ENCODE measurements at places on chromosomes 16 and 17.

DNA sequence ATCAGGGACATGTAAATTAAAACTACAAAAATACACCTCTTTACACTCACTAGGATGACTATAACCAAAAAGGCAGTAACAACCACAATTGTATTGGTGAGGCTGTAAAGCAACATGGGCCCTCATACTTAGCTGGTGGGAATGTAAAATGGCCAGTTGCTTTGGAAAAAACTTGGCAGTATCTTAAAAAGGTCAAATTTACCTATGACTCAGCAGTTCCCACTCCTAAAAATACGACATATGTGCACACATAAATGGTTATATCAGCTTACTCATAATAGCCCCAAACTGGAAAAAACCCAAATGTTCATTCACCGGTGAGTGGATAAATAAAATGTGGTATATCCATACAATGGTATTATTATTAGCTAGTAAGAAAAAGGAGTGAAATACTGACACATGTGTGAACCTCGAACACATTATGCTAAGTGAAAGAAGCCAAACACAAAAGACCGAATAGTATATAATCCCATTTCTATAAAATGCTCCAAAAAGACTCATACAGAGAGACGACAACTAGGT is 391.4 kb downstream of the NPIPA8 start:
- no peak for DNase-seq

DNA sequence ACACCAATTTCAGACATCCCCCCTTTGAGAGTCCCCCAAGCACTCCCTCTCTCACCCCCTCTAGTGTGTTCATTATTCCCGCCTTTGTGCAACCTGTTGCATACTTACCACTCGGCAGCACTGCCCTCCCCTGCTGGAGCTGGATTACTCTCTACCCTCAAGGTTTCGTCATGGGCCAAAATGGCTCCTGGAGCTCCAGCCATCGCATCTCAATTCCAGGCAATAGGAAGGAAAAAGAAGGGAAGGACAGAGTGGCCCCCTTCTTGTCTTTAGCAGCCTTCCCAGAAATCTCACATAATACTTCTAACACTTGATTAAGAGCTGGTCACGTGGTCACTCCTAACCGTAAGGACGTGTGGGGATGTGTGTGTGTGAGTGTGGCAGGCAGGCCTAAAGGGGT is 20.2 kb downstream of the TMEM186 start:
- DNase-seq = no peak

- no peak for DNase-seq
These were observed 54.6 kb downstream of the ABCC12 start for GRCh38 chr16:48101069-48101674.

DNA sequence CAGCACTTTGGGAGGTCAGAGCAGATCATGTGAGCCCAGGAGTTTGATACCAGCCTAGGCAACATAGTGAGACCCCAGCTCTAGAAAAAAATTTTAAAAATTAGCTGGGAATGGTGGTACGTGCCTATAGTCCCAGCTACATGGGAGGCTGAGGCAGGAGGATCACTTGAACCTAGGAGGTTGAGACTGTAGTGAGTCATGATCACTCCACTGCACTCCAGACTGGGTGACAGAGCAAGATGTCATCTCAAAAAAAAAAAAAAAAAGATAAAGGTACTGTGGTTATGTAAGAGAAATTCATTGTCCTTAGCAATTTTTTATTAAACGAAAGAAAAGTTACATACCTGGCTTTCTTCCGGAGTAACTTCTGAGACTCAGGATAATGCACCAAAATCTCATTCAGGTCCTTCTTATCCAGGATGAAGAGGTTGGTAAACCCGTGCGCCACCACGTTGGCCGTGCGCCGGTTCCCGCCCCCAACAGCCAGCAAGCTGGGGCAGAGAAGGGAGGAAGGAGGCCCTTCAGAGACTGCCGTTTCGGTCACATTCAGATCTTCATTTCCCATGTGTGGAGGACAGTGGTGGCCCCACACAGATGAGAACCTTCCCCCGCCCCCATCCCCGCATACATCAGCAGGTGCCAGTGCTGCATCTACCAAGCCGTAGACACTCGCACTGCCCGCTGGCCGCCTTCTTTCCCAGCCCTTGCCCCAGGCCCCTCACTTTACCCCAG is 73.7 kb downstream of the CNGB1 start:
- DNase-seq = no peak

DNA sequence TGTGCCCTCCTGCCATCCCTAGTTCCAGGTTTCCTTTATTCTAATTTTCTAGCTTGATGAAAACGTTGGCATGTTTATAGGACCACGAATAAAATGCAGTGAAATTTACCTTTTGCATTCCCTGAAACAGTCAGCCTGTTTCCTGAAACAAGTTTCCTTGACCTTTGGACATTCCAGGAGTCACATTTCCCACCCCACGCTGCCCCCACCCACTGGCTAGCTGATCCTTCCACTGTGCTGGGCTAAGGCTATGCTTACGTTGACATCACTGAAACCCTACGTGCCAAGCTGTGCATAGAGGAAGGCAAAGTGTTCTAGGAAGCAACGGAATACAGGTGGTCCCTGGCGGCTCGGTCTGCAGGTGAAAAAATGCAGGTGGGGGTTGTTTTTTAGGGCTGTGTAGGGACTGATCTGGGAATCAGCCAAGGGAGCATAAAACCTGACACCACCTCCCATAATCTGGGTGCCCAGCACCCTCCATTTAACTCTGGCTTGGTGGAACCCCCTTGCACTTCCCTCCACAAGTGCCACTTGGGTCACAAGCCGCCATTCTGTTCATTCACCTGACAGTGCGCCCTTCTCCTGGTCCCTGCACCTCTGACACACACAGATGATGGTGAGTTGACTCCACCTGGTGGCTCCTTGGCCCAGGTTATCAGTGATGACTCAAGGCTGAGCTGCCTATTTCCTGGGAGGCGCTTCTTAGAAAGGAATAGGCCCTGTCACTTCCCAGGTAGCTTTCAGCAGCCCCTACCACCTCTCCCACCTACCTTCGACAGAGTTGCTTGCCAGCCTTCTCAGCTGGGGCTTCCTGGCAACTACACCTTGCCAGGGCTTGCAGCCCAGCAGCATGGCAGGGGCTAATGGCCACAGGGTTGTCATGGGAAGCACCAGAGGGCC is 83.7 kb downstream of the N4BP1 start:
- DNase-seq = no peak

GRCh38 chr16:29900888-29901606 is 759 bp downstream of the ASPHD1 start:
- no peak for DNase-seq

- DNase-seq = no peak
These were observed 19.3 kb downstream of the MMD start for GRCh38 chr17:55402374-55402773.

GRCh38 chr16:53629151-53629550 is 74.5 kb downstream of the RPGRIP1L start:
- no peak for DNase-seq

DNA sequence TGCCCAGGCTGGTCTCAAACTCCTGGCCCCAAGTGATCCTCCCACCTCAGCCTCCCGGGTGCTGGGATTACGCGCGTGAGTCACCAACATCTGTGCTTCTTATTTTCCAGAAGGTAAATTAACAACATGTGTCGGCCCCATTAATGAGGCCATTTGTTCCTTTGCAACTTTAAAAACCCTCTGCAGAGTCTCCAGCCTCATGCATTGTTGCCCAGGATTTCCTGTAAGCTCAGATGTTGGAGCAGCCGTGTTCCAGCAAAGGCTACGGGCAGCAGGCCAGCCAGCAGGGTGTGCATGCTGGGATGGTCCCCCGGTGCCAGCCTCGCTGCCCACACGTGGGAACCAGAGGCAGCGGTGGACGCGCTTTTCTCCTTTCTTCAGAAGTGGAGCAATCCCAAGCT is 19.1 kb upstream of the HEXD start:
- no peak for DNase-seq

DNA sequence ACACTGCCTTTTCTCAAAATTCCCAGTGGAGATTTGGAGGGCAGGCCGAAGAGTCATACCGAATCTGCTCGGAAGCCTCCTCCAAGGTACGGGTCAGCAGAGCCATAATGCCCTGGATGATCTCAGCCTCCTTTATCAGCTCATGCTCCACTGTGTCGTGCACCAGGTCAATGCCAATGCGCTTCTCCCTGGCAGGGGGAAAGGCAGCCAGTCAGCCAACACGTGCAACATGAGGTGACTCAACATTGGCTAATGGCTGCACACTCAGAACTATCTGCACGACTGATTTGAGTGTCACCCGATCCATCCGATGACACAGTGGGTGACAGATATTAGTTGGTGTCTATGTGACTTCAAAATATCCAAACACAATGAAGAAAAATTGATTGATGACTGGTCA is 15.8 kb downstream of the TEKT1 start:
- no peak for DNase-seq

- peak; percentile 47 for DNase-seq
These were observed 8.6 kb downstream of the KDM6B start for GRCh38 chr17:7842380-7843256.

DNA sequence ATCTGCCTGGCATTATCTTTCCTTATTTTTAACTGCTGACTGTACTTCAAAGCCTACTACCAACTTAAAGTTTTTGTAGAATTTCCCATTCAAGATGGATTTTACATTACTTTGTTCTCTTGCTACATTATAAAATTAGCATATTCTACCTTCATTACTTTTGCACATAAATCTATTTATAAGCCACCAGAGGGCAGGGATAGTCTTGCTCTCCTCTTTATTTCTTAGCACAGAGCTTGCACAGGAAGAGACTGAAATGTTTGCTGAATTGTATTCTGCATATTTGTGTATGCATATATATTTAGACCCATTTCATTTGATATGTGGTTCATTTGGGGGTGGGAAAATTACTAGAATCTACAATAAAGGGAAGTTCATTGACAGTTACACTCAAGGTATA is 108.0 kb downstream of the SKAP1 start:
- DNase-seq = no peak

DNA sequence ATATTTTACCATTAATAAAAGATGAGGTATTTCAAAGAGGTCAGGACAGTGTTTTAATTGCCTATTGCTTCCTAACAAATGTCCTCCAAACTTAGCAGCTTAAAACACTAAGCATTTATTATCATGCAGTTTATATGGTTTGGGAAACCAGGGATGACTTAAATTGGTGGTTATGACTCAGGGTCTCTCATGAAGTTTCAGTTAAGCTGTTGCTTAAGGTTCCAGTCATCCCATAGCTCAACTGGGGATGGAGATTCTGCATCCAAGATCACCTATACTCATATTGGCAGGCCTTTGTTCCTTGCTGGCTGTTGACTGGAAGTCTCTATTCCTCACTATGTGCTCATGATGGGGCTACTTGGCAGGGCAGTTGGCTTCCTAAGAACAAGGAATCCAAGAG is 1329.9 kb upstream of the GOT2 start:
- DNase-seq = no peak

- no peak for DNase-seq
These were observed 95.7 kb downstream of the ELAC2 start for GRCh38 chr17:12922120-12922519.

DNA sequence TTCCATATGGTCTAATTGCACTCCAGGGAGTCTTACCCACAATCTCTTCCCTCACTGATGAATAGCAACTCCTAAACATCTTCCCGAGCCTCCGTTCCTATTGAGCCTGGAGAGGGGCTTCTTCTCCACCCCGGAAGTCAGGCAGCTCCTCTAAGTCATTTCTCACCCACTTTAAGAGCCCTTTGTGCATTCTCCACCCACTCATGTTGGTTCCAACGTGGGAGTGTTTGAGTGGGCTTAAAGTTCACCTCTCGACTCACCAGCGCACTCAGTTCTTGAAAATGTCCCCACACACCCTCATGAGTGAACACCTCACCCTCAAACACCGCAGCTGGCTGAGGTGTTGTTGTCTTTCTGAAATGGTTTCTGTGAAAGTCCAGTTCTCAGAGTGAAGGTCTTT is 67.6 kb downstream of the TMEM114 start:
- no peak for DNase-seq

- DNase-seq = no peak
These were observed 165.7 kb downstream of the CMIP start for GRCh38 chr16:81610144-81610842.

DNA sequence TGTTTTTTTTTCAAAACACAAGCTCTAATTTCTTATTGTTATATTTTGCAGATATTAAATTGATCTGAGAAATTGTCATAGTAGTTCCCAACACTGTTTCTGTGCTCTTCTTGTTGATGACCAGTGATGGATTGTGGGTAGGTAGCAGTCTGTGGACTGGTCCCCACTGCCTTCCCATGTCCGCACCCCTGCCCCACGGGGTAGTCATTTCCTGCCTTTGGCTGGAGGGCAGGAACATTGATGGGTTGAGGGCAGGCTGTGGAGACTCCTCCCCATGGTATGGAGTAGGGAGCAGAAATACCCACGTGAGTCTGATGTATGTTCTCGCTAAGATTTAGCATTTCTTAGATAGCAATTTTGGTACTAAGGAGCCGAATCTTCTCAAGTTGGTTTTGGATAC is 762.0 kb downstream of the CDH8 start:
- DNase-seq = no peak

- no peak for DNase-seq
These were observed 13.0 kb upstream of the SCIMP start for GRCh38 chr17:5247621-5248020.

- peak; percentile 52 for DNase-seq
These were observed 25.5 kb downstream of the COPZ2 start for GRCh38 chr17:48012151-48012520.

DNA sequence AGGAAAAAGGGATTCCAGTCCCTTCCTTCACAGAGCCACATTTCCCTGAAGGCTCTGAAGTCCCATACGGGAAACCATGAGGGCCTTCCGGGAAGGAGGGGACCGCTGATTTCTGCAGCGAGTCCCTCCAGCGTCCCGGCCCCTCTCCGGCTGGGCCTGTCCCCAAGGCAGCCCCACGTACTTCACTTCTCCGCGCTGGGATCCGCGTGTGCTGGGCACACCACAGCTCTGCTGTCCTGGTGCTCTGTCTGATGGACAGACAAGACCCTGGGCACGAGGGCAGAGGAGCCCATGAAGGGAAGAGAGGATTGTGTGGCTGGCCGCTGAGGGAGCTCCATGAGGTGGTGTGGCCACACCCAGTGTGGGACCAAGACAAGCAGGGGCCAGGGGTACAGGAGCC is 57.1 kb downstream of the PRMT7 start:
- DNase-seq = no peak

GRCh38 chr17:7502987-7503386 is 18.8 kb downstream of the POLR2A start:
- no peak for DNase-seq

- no peak for DNase-seq
These were observed 34.9 kb downstream of the SMARCE1 start for GRCh38 chr17:40612599-40613244.
